ENCODE measurements at places on chromosomes 2 and 18. TPM values are rescaled to one million over a fixed set of nuclear protein-coding genes. Genes with fewer than 3 reads are reported as not detected.

DNA sequence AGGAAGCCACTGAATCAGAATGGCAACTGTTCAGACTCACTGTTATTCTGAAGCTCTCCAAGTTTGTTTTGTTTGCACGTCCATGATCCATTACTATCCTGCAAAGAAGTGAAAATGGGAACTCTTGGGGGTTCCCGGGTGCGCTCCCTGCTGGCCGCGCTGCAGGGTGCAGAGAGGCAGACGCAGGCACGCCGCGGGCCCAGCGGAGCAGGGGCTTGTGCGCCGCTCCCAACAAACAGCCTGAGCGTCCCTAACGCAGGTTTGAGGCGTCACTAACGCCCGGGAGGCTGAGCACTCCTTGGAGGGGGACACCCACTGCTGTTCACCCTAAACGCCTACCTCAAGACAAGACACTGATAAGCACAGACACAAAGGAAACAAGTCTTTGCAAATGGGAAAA is 14.3 kb upstream of the PIEZO2 start:
- H3K27me3 ChIP-seq = peaks cover 2% of the 10 kb centered on the region
- H3K36me3 ChIP-seq = no peaks in the 10 kb centered on the region
- no peak overlapping the region for H3K4me3 ChIP-seq
- no peak overlapping the region for H3K27ac ChIP-seq

DNA sequence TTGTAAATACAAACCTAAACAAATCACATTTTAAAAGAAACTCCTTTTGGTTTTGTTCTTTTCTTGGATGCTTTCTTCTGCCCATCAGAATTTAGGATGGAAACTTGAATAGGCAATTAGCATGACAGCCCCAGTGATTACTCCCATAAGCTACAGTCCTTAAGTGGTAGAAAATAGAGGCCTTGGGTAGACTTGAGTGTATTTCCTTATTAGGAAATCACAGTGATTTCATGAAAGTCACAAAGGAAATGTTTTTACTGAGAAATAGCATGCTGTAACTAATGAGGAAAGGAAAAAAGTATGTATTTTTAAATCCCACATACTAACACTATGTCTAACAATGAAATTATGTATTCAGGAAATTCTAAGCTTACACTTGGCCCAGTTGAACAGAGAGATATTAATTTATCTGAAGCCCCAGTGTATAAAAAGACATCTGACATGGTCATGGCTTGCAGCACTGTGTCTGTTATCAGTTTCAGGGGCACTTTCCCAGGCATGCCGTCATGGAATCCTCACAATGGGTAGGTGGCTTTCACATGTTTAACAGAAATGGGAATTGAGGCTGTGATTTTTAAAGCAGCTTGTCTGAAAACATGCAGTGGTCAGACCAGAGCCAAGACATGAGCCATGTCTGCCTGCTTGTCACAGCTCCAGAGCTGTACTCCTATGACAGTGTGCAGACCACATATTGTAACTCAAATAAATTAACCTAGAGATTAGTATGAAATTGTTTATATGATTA is 79.7 kb upstream of the TRIB2 start:
- H3K4me1 ChIP-seq = peaks cover 17% of the 10 kb centered on the region
- no peak overlapping the region for H3K27ac ChIP-seq
- no peak for DNase-seq
- H3K4me3 ChIP-seq = no peak overlapping the region

DNA sequence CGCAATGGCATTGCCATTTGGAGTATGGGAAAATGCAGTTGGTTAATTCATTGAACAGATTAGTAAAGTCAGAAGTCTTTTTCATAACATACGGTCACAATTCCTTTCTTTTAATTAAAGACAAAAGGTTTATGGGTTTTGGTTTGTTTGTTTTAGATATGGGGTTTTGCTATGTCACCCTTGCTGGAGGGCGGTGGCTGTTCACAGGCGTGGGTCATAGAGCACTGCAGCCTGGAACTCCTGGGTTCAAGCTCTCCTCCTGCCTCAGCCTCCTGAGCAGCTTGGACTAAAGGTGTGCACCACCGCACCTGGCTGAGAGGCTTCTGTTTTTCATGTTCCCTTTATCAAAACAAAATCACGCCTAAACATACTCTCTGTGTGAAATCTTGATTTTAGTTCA is 18.7 kb upstream of the ELAC1 start:
- no peaks in the 10 kb centered on the region for H3K36me3 ChIP-seq
- H3K4me3 ChIP-seq = no peak overlapping the region
- no peak overlapping the region for H3K27ac ChIP-seq
- DNase-seq = no peak

The SNRNP27 gene
- 38.5 TPM for total RNA-seq
